ENCODE measurements at places on chromosomes 7 and 10.

DNA sequence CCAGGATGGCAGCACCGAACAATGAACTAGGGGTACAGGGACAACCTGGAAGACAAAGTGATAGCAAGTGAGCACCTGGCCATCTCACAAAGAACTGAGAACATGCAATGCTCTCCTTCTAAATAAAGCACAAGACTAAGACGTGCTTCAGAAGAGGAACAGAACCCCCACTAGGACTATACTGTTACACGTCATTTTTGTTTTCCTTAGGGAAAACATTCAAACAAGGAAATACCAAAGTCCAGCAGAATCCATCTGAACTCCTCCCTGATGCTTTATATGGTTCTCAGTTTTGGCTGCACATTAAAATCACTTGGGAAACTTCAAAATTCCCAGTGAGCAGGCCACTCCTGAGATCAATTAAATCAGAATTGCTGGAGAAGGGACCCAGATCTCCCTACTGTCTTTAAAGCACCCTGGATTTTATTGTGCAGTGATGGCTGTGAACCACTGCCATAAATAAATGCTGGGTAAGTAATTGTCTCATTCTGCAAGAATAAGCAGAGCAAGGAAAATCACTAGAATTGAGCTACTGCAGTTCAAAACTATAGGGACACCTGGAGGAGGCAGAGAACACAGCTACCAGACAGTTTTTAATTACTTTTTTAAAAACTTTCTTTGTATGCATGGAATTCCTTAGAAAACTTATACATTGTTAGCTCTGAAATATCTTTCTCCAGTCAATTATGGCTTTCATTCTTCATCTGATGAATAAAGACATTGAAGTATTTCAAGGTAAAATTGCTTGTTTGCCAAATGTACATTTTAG, 866.5 kb upstream of the GHITM start:
- DNase-seq: no peak

DNA sequence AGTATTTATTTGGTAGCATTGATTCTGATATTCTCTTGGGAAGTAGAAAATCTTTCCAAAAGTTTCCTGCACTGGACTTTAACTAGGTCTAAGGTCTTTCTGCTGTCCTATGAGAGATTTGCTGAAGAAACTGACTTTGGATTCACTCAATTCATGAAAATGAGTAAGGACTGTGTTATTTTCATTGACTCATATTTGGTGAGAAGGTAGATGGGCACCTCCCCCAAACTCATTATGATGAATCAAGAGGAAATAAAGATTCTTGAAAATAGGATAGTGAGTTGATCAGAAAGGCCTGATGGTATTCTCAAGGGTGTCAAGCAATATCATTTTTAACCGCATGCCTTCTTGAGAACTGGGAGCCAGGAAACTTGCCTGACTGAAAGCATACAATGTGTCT, 110.3 kb downstream of the RNF133 start:
- no peak for DNase-seq

DNA sequence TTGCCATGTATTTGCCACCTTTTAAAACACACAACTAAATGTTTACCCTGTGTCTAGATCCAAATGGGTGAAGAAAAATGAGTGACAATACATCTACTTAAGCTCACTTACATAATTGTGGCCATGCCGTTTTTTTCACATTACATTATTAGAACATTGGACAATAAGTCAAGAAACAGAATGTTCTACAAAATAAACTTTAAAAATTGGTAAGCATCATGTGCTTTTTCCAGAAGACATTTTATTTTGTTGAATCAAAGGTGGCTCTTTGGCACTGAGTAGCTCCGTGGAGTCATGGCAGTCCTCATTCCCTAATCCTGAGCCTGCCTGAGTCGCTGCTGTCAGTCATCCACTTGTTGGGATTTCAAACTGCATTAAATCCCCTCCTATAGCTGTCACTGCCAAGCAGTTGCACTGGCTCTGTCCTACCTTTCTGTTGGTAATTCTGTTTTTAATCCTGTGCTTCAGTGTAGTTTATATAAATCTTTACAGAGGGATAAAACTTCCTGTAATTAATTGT, 32.3 kb downstream of the CAV1 start:
- DNase-seq: no peak

DNA sequence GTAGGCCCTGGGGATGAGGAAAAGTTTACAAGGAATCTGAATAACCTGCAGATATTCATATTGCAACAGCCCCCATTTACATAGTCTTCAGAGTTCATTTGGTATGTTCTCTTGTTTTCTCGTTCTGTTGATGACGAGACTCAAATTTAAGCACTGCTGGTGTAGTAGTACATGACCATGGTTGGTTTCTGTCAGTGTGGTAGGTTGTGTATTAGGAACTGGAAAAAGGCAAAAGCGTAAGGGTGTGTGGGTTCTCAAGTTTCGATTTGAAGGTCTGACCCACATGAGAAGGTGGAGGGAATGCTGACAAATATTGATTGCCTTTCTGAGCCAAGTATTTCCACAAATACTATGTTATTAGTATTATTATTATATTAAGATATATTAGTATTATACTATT, 151.7 kb downstream of the AUTS2 start:
- no peak for DNase-seq

DNA sequence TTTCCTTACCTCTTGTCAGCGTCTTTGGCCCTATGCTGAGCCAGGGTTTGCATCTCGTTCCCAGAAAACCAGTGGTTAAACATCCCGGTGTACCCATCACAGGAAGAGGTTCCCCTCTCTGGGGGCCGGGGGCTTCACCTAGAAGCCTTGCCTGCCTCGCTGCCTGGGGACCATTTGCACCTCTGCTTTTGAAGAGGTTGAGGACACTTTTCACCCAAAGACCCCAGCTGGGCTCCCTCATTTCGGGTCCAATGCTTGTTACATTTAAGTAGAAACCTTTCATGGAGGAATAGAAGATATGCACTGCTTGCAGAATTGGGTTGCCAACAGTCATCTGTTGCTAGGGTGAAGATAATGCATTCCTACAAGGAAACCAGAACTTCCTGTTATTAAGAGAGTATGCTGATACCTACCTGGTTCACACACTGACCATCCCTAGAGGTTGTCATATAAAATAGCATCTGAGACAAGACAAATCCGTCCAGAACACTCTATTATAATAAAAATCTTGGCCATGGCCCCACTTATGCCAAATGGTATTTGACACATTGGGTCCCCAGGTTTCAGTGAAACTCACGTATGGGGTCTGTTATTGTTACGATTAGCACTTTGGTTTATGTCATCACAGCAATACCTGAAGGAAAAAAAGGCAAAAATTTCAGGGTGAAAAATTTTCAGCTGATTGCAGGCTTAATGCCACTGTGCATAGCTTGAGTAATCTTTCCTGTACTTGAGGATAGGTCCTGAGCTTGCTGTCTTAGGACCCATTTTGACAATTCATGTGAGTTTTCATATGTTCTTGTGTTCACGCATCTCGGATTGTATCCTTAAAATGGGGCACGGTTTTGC, 917 bp downstream of the ZNF365 start:
- DNase-seq: no peak

GRCh38 chr7:2086229-2086628, 146.5 kb downstream of the MAD1L1 start:
- no peak for DNase-seq
